ENCODE measurements at places on chromosomes 2 and 18. TPM values are rescaled to one million over a fixed set of nuclear protein-coding genes. Genes with fewer than 3 reads are reported as not detected.

TFCP2L1 gene
- total RNA-seq = not detected

FARSB gene
- 27.2 TPM for total RNA-seq

AAMP gene
- 118 TPM for total RNA-seq

SCYGR4 gene
- total RNA-seq = not detected

CCDC148 gene
- total RNA-seq = 0.56 TPM

ALPP gene
- not detected for total RNA-seq

FBXO41 gene
- total RNA-seq = 0.83 TPM

BCL2L11 gene
- total RNA-seq = 1.4 TPM

AQP12B gene
- not detected for total RNA-seq

VWA3B gene
- not detected for total RNA-seq

BOLA3 gene
- 36.4 TPM for total RNA-seq

TRABD2A gene
- 19.7 TPM for total RNA-seq

RANBP2 gene
- total RNA-seq = 64.9 TPM

OSBPL6 gene
- 3.2 TPM for total RNA-seq

MERTK gene
- total RNA-seq = 0.28 TPM

SEMA4C gene
- 13.3 TPM for total RNA-seq

TUBA4B gene
- not detected for total RNA-seq

PIAS2 gene
- total RNA-seq = 28.9 TPM

FABP1 gene
- not detected for total RNA-seq

NABP1 gene
- total RNA-seq = 141 TPM

SH3BP4 gene
- total RNA-seq = 122 TPM

Data from IMR-90 (cell line).